ENCODE measurements at places on chromosomes 12 and 14. TPM values are rescaled to one million over a fixed set of nuclear protein-coding genes. Genes with fewer than 3 reads are reported as not detected.

DNA sequence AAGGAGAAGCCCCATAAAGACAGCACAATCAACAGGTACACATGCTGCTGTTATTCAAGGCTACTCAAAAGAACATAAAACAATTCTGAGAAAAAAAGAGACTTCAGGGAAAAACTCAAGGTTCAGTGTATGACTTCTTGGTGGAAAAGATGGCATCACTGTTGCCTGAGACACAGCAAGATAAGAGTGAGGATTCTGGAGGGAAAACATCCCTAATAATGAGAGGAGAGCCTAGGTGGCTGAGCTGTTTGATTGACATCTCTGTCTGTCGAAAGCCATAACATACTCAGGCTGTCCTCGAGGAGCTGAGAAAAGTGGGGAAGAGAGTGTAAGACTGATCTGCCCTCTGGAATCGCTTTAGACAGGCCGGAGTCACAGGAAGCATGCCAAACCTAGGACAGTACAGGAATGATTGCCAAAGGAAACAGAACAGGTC is 193.4 kb upstream of the AMIGO2 start:
- H3K27me3 ChIP-seq = no peaks in the 10 kb centered on the region
- no peak for DNase-seq
- H3K4me1 ChIP-seq = peaks cover 89% of the 10 kb centered on the region
- no peak overlapping the region for H3K27ac ChIP-seq
- no peak overlapping the region for H3K4me3 ChIP-seq

GRCh38 chr14:34147461-34147860 is 196.6 kb upstream of the EGLN3 start:
- no peaks in the 10 kb centered on the region for H3K36me3 ChIP-seq
- no peak overlapping the region for H3K27ac ChIP-seq
- no peak for DNase-seq
- H3K4me1 ChIP-seq = no peaks in the 10 kb centered on the region
- H3K27me3 ChIP-seq = peaks cover 3% of the 10 kb centered on the region

- H3K4me1 ChIP-seq = peaks cover 61% of the 10 kb centered on the region
- H3K4me3 ChIP-seq = peak overlapping the region; percentile 91
- peak; percentile 82 for DNase-seq
- peak overlapping the region; percentile 97 for H3K27ac ChIP-seq
Measured at GRCh38 chr14:89618811-89619551, 201.9 kb upstream of the FOXN3 start.

- peaks cover 2% of the 10 kb centered on the region for H3K27me3 ChIP-seq
- H3K27ac ChIP-seq = peak within 1 kb of the TSS; percentile 72
- H3K36me3 ChIP-seq = peaks cover 1% of the 10 kb centered on the region
- peak; percentile 45 for DNase-seq
- H3K4me1 ChIP-seq = peaks cover 11% of the 10 kb centered on the region
Measured at GRCh38 chr14:50396631-50397389, at the start of gene CDKL1. CDKL1 (minus strand) TSS chr14:50396881; CDS start chr14:50395868, 1,013 bp downstream.

DNA sequence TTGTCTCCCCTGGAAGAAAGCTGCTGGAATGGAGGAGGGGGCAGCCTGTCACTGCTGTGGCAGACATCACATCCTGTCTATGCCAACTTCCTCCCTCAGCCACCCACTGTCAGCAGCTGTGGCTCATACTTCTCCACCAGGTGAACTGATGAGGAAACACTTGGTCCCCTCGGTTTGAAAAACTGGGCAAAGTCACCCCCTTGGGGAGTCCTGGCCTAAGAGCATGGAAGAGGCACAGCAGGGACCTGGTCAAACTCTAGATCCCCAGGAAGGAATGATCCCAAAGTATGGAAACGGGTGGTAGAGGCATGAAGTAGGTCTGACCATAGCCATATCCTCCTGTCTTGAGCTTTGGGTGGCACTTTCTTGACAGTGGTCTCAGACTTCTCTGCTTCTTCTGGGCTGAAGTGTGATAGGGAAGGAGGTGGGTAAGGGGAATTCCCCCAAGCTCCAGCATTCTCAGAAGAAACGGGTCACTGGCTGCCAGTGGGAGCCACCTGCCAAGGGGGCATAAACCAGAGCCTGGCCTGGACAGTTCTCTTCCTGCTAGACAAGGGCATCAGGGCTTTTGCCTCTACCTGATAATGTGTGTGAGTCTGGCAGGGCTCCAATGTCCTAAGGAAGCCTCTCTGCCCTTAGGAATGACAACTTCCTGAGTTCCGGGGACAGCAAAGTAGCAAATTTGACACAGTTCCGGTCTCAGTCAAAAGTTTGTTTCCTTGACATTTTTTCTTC is 36.0 kb downstream of the FMNL3 start:
- H3K4me1 ChIP-seq = peaks cover 85% of the 10 kb centered on the region
- peak overlapping the region; percentile 66 for H3K4me3 ChIP-seq
- H3K36me3 ChIP-seq = peaks cover 22% of the 10 kb centered on the region
- H3K27me3 ChIP-seq = no peaks in the 10 kb centered on the region
- peak overlapping the region; percentile 95 for H3K27ac ChIP-seq

- H3K27me3 ChIP-seq = no peaks in the 10 kb centered on the region
- no peak for DNase-seq
- peaks cover 8% of the 10 kb centered on the region for H3K4me1 ChIP-seq
- H3K36me3 ChIP-seq = no peaks in the 10 kb centered on the region
Measured at GRCh38 chr14:99157246-99157645, 114.8 kb downstream of the BCL11B start.

DNA sequence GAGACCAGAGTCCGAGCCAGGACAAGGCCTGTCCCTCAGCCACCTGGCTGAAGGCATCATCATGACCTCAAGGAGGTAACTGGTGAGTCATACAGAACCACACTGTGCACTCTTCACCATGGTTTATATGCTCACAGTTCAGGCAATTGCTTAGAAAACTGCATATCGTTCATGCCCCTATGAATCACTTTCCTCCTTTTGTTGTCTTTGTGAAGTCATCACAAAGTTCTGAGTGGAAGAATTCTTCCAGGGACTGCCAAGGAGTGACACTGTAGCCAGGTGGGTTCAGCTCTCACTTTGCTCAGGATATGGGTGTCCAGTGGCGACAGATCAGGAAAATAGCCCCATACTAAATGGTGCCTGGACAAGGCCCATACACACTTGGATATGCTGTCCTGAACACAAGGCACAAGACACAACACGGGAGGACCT is 92.5 kb downstream of the DPF3 start:
- no peak overlapping the region for H3K4me3 ChIP-seq
- peak; percentile 34 for DNase-seq
- H3K27ac ChIP-seq = no peak overlapping the region

- peaks cover 26% of the 10 kb centered on the region for H3K4me1 ChIP-seq
- DNase-seq = no peak
- no peak overlapping the region for H3K27ac ChIP-seq
- H3K36me3 ChIP-seq = no peaks in the 10 kb centered on the region
- H3K27me3 ChIP-seq = peaks cover 76% of the 10 kb centered on the region
Measured at GRCh38 chr12:106580671-106581508, 1.9 kb upstream of the RFX4 start.

FGF23 gene
- not detected for total RNA-seq

SPTB gene
- total RNA-seq = not detected

Measured in activated CD8-positive, alpha-beta T cell treated with anti-CD3 and anti-CD28 coated beads, Interleukin-2, amount 10 ng/mL, durations not matched to agents 7 days and 5 days (primary cell).